Endothelial cell (in vitro differentiated cells): ENCODE measurements at places on chromosomes 12 and 14. TPM values are rescaled to one million over a fixed set of nuclear protein-coding genes. Genes with fewer than 3 reads are reported as not detected.

DNA sequence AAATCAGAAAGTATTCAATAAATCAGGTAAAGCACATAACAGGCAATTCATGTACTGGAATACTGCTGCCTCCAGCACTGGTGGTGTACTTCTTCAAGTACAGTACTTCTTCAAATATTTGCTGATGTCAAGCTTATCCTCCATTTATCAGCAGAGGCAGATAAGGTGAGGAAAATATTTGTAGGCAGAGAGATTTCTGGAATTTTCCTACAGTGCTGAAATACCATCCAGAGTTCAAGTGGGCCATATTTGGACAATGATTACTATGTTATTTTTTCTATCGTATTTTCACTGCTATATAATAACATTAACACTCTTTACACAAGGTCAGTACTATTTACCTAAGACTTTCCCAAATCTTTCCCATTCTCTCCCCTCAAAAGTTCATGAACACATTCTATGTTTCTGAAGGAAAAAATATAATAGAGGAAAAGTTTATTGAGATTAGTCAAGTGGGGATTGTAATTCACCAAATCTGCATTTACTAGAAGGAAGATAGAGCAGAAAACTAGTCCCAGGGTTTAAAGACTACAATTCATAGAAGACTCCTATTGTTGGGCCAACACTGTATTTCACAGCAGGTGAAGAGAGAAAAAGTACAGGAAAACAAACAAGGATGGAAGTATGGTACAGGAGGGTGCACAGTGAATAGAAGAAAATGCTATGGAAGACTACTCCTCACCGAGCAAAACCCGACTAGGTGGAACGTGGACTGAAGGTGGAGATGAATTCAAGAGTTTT lies 141.1 kb downstream of the PAWR start:
- no peak for DNase-seq

GRCh38 chr14:70093156-70093555 lies 95.6 kb downstream of the SLC8A3 start:
- DNase-seq, result no peak

DNA sequence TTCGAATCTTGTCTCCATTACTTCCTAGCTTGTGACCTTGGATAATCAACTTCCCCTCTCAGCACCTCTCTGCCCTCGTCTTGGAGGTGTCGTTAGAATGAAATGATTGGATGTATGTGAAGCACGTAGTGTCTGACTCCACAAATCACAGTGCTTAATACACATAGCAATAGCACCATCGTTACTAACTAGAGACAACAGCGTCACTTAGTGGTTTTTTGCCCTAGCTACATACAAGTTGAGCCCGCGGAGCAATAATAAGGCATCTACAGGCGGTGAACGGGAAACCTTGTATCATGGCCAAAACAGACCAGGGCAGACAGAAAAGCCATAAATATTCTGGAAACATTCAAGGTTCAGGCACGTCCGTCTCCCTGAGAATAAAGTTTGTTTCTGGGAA lies 154.9 kb downstream of the ASCL4 start:
- no peak for DNase-seq

DNA sequence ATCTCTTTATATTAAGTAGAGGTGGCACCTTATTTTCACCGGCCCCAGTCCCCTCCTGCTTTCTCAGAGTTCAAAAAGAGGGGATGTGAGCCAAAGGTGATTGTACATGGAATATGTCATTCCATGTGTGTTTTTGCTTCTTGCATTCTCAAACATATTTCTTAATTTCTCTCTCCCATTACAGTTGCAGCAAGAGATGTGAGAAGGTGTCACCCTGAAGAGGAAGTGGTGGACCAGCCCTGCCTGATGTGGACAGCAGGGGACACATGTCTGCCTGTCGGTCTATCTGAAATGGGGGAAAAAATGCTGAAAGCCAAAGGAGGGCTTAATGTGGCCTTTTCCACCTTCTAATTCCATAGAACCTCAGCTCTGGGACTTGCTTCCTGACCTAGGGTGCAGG lies 1.9 kb upstream of the FOXN3 start:
- no peak for DNase-seq

GRCh38 chr14:71187633-71188356 lies 280.5 kb downstream of the PCNX1 start:
- no peak for DNase-seq

MAPKAPK5 gene
- total RNA-seq, result 48.8 TPM

ACRBP gene
- total RNA-seq, result 19.3 TPM

MTERF2 gene
- 7.7 TPM for total RNA-seq

ADAMTS20 gene
- total RNA-seq, result 0.15 TPM
